Activated effector memory CD4-positive, alpha-beta T cell treated with anti-CD3 and anti-CD28 coated beads, Interleukin-2, amount 50 U/mL, for 16 hours (primary cell): ENCODE measurements at places on chromosomes 6 and 20.

DNA sequence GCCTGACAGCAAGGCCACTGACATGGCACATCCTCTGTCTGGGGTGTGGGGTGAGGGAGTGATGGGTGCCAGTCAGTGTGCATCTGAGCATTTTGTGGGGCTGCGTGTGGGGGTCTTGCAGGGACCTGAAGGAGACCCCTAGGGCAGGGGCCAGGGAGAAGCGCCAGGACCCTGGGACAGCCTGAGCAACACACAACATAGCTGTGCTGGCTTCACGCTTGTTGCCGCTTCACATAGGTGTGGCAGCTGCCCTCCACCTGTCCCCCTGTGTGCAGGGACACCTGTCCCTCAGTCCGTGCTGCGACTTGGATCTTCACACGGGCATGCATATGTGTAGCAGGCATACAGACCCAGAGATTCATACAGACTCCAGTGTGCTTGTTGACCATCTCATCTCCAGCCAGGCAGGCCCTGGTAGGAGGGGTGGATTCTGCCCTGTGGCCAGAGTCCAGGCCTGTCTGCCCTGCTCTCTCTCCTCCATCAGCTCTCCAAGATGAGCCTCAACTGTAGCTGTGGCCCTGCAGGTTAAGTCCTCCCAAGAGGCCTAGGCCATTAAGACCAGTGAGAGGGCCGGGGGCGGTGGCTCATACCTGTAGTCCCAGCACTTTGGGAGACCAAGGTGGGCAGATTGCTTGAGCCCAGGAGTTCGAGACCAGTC, 3.2 kb upstream of the NPBWR2 start:
- DNase-seq: peak; percentile 58

- DNase-seq: no peak
Measured at GRCh38 chr6:36266913-36267644, 2.8 kb upstream of the PNPLA1 start.

GRCh38 chr20:42749556-42749955, 440.1 kb downstream of the PTPRT start:
- DNase-seq: no peak

DNA sequence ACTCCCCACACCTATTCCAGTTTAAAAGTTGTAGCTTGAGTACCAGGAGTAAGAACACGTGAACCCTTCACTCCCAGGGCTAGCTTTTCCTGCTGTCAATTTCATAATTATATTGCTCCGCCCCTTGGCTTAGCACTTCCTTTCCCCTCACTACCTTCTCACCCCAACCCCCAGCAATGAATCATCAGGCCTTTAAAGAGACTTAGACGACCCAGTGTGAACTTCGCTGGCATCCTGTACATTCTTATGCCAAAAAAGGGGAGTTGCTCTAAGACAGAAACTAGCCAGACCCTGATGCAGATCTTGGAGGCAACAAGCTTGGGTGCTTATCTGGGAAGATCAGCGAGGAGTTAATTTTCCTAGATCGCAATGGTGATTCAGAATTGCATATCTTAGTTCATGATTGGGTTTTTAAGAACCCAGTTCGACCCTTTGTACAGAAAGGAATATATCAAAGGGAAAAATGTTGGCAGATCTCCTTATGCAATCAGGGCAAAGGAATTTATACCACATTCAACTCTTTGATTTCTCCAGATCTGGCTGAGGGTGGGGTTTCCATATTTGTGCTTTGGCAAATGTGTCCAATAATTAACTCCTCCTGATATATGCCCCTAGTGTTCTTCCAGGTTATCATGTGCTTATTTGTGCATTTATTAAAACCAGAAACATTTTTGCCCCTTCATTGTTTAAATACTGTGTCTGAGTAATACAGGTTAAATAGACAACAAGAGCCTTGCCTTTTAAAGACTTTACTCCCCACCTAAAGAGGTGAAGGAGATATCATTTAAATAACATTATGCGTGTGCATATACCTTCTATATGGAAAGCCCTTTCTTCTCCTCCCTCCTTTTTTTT, 8.1 kb upstream of the ATXN1 start:
- peak; percentile 82 for DNase-seq

GRCh38 chr6:157946865-157947532, 34.7 kb upstream of the SYNJ2 start:
- no peak for DNase-seq
